Heart right ventricle (tissue), 16 donors: ENCODE measurements at places on chromosomes 1 and 21. TPM values are rescaled to one million over a fixed set of nuclear protein-coding genes. Genes with fewer than 3 reads are reported as not detected.

GRCh38 chr1:216805233-216805632 lies 82.0 kb upstream of the ESRRG start:
- DNase-seq, result no peak

- DNase-seq, result no peak
Measured at GRCh38 chr1:188023206-188023605, 1194.5 kb downstream of the PLA2G4A start.

DNA sequence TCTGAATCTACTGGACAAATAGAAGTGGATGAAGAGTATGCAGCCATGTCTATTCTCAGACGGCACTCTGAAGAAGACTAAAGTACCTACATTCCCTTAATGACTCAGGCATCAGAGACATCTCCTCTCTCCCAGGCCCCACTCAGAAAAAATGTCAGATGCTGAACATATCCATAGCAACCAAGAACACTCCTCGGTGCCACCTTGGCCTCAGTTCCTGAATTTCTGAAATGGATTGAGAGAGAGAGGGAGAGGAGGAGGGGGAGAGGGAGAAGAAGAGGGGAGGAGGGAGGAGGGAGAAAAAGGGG lies 16.0 kb upstream of the OVAAL start:
- DNase-seq, result no peak

DNA sequence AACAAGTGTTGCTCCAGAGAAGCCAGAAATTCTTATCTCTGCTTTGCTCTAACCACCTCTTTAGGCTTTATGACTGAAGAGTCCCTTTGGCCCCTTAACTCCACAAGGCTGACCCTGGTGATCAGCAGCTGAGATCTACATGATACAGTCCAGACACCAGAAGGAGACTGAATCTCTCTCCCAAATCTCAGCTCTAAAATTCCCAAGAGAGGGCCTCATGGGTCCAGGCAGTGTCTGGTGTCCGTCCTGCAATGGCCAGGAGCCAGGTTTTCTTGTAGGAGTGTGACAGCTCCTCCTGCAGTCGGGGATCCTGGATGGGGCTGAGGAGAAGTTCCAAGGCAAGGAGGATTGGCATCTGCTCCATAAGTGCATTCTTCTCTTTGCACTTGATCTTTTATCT lies 35.3 kb downstream of the L1TD1 start:
- DNase-seq, result no peak

GRCh38 chr1:67831850-67832513 lies 1.3 kb downstream of the GNG12 start:
- peak; percentile 40 for DNase-seq

GRCh38 chr1:51203121-51203873 lies 32.8 kb upstream of the RNF11 start:
- DNase-seq, result no peak

DNA sequence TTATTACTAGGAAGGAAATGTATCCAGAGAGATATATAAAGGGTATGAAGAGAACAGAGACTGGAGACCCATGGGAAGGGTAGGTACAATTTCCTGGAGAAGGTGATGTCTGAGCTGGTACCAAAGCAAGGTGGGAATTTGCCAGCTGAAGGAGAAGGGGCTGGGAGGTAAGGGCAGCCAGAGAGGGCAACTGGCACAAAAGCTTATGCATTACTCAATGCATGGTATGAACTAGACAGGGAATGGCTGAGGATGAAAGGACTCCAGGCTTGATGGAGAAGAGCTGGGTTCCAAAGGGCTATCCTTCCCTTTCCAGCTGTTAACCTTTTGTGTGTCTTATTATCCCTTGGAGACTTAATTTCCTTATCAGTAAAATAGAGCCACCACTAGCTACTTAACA lies 113.6 kb upstream of the GADD45A start:
- no peak for DNase-seq

The GPR3 gene
- polyA plus RNA-seq, result 3.4 TPM
